Fibroblast of lung (primary cell): ENCODE measurements at places on chromosomes 6 and 20.

DNA sequence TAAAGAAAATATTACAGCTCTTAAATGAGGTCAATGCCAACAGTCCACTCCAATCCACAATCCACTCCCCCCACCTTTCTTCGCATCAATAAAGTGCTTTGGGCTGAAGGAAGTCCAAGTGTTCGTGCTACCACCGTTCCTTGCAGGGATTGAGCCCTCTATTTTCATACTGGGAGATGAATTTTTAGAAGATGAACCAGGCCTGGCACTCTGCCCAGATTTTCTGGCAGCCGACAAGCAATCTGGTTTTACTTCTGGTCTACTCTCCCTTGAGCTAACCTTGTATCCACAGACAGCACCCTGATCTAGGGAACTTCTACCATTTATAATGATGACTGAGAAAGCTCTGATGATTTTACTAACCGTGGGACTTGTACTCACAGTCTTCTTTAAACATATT, 72.3 kb downstream of the BTBD9 start:
- no peaks in the 10 kb centered on the region for H3K36me3 ChIP-seq
- no peak overlapping the region for H3K27ac ChIP-seq
- no peaks in the 10 kb centered on the region for H3K27me3 ChIP-seq
- no peak overlapping the region for H3K4me3 ChIP-seq

DNA sequence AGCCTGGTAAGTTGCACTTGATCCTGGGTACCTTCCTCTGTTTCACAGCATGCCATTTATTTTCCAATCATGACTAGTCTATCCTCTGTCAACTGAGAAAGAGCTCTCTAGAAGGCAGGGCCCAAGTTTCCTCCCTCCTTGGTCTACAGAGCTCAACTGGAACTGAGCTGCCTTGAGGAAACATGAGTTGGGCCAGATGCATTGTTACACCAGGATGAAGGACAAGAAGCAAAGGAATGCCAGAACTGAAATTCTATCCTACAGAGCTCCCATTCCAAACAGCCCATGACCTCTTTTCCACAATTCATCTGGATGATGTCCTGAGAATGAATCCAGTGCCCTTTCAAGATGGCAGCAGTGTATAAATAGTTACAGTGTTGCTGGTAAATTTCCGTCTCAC, 66.7 kb upstream of the E2F3 start:
- H3K4me1 ChIP-seq: no peaks in the 10 kb centered on the region
- H3K36me3 ChIP-seq: no peaks in the 10 kb centered on the region
- no peak overlapping the region for H3K27ac ChIP-seq
- no peak for DNase-seq
- H3K4me3 ChIP-seq: no peak overlapping the region
- peaks cover 3% of the 10 kb centered on the region for H3K27me3 ChIP-seq

DNA sequence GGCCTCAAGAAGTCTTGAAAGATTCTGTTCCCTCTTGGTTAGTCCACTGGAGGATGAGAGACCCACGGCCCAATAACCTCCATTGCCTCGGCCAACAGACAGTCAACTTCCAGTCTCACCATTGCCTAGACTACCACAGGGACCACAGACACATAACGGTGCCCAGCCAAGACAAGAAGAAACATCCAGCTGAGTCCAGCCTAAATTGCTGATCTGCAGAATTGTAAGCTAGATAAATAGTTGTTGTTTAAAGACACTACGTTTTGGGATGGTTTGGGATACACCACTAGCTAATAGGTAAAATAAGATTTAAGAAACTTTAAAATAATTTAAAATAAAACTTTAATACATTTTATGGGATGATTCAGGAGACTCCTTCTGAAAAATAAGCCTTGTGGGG, 324.7 kb upstream of the JAG1 start:
- no peaks in the 10 kb centered on the region for H3K27me3 ChIP-seq
- DNase-seq: no peak
- no peak overlapping the region for H3K4me3 ChIP-seq
- H3K4me1 ChIP-seq: no peaks in the 10 kb centered on the region
- no peaks in the 10 kb centered on the region for H3K36me3 ChIP-seq

- no peaks in the 10 kb centered on the region for H3K4me1 ChIP-seq
- H3K27me3 ChIP-seq: no peaks in the 10 kb centered on the region
- DNase-seq: no peak
- H3K4me3 ChIP-seq: no peak overlapping the region
- no peaks in the 10 kb centered on the region for H3K36me3 ChIP-seq
Observed at GRCh38 chr6:168125429-168126001, 46.5 kb upstream of the FRMD1 start.

DNA sequence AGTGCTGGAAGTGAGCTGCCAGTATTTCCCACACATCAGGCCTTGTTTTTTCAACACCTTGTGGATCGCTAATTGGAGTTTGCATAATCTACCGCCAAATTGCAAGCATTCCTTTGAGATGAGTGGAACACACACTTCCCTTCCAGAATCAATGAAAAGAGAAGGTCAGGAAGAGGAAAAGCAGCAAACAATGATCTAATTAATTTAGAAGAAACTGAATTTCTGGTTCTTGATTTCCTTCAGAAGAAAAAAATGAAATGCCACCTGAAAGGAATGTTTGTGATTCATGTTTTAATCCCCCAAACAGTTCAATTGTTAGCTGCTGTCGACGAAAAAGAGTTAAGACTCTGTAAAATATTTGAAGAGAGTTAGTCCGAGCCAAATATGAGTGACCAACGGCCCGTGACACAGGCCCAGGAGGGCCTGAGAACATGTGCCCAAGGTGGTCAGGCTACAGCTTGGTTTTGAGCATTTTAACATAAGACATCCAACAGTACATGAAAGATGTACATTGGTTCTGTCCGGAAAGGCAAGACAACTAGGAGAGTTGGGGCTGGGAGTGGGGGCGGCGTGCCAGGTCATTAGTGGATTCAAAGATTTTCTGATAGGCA, 182.3 kb downstream of the MTFR2 start:
- peak; percentile 39 for DNase-seq
- peaks cover 8% of the 10 kb centered on the region for H3K4me1 ChIP-seq
- H3K4me3 ChIP-seq: no peak overlapping the region
- H3K36me3 ChIP-seq: no peaks in the 10 kb centered on the region
- H3K27me3 ChIP-seq: no peaks in the 10 kb centered on the region

- no peak overlapping the region for H3K27ac ChIP-seq
- no peaks in the 10 kb centered on the region for H3K27me3 ChIP-seq
Observed at GRCh38 chr6:83198486-83199172, 5.5 kb downstream of the RWDD2A start.

DNA sequence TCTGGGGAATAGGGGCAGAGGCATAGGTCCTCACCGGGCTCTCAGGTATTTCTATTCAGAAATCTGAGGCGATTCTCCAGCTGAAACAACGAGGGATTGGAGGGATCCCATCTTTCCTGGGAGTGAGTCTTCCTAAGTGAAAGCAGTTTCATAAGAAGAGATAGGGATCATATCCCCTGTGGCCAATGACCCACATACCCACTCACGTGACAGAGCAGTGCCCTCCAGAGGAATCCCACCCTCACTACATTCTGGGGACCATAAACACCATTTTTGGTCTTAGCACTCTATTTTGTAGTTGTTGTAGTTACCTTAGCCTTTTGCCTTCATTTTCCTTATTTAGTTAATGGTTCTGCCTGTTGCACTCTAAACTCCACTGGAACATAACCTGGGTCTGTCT, 121.1 kb downstream of the GPR63 start:
- DNase-seq: no peak
- H3K36me3 ChIP-seq: no peaks in the 10 kb centered on the region
- no peaks in the 10 kb centered on the region for H3K4me1 ChIP-seq

GRCh38 chr6:25058441-25058840, 122.7 kb upstream of the RIPOR2 start:
- H3K27me3 ChIP-seq: no peaks in the 10 kb centered on the region
- peaks cover 3% of the 10 kb centered on the region for H3K4me1 ChIP-seq
- no peak overlapping the region for H3K27ac ChIP-seq
- H3K4me3 ChIP-seq: no peak overlapping the region
- no peak for DNase-seq

DNA sequence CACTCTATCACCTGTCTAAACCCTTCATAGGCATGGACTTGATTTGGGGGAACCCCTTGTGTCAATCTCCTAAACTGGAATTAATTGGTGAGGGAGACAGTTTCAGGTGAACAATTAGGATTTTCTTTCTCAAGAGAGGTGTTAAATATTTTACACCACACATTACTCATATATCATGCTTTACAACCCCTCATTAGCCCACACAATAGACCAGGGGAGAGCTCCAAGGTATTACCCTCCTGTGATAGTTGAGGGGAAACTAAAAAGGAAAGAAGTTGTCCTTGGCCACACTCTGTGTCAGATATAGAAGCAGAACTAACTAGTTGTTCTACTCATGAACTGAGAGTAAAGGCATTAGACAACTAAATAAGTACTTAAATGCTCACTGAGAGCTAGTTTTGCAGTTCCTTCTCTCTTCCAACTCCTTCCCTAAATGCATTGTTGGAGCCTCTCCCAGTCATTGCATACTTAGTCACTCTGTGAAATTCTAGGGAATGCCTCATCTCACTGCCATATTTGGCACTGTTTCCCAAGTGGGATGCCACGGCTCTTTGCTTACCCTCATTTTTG, 183.7 kb upstream of the CEP162 start:
- no peak overlapping the region for H3K27ac ChIP-seq
- no peaks in the 10 kb centered on the region for H3K4me1 ChIP-seq
- DNase-seq: peak; percentile 83
- no peak overlapping the region for H3K4me3 ChIP-seq

DNA sequence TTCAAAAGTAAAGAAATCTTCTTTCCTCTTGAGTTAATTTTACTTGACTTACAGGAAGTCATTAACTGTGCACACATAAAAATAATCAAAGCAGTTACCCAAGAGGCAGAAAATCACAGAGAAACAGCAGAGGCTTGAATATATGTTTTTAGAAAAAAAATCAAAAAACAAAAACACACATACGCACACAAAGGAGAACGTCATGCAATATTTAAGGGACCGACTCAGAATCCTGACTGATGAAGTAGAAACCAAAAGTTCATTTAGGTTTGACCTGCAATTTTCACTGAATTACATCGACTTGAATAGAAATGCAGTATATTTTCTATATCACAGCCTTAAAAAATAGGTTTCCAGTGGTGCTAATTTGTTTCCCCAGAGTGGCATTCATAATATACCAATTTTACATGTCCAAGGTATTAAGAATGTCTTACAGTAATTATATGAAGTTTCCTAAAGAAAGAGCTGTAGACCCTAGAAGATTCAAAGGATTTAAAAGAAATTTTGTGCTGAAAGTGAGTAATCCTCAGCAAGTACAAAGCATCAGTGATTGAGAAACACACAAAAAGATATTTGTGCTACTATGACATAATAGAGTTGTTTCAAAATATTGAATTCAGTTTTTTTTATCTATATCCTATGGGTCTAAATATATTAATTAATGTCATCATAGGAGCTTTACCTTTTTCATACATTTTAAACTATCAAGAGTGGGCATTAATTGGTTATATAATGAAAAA, 358.5 kb upstream of the RUNX2 start:
- H3K27ac ChIP-seq: no peak overlapping the region
- DNase-seq: peak; percentile 62
- H3K27me3 ChIP-seq: no peaks in the 10 kb centered on the region
- H3K4me1 ChIP-seq: peaks cover 2% of the 10 kb centered on the region
- H3K36me3 ChIP-seq: no peaks in the 10 kb centered on the region

DNA sequence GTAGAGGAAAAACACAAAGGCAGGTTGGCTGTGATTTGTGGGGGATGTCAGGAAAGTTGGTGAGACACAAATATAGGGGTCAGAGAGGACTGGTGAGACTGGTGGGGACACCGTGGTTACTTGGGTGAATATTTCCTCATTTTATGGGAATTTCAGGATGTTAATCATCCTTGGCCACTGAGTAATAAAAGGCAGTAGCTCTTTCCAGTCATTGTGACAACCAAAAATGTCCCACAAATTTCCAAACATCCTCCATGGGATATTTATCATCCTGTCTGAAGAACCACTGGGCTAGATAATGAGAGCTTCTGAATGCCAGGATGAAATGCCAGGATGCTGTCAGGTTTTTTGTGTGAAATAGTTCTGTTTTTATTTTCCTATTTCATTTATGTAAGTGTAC, 374.1 kb downstream of the CD109 start:
- peak; percentile 58 for DNase-seq
- peaks cover 5% of the 10 kb centered on the region for H3K4me1 ChIP-seq
- no peaks in the 10 kb centered on the region for H3K36me3 ChIP-seq
- no peak overlapping the region for H3K4me3 ChIP-seq
- no peaks in the 10 kb centered on the region for H3K27me3 ChIP-seq

GRCh38 chr6:93584300-93584699, 164.9 kb upstream of the EPHA7 start:
- no peaks in the 10 kb centered on the region for H3K36me3 ChIP-seq
- H3K4me3 ChIP-seq: no peak overlapping the region
- H3K27ac ChIP-seq: no peak overlapping the region

GRCh38 chr6:99219788-99220187, 129.7 kb downstream of the FAXC start:
- no peaks in the 10 kb centered on the region for H3K4me1 ChIP-seq
- no peaks in the 10 kb centered on the region for H3K27me3 ChIP-seq
- H3K4me3 ChIP-seq: no peak overlapping the region
- no peak for DNase-seq
- no peaks in the 10 kb centered on the region for H3K36me3 ChIP-seq
- no peak overlapping the region for H3K27ac ChIP-seq

- H3K27ac ChIP-seq: no peak overlapping the region
- H3K27me3 ChIP-seq: no peaks in the 10 kb centered on the region
- no peak for DNase-seq
- no peaks in the 10 kb centered on the region for H3K36me3 ChIP-seq
- H3K4me1 ChIP-seq: no peaks in the 10 kb centered on the region
Observed at GRCh38 chr6:50831186-50831585, 12.5 kb downstream of the TFAP2B start.

- peak overlapping the region; percentile 9 for H3K4me3 ChIP-seq
- no peak for DNase-seq
- H3K36me3 ChIP-seq: no peaks in the 10 kb centered on the region
- no peaks in the 10 kb centered on the region for H3K27me3 ChIP-seq
- H3K4me1 ChIP-seq: peaks cover 11% of the 10 kb centered on the region
- H3K27ac ChIP-seq: no peak overlapping the region
Observed at GRCh38 chr6:110329714-110330436, 28.3 kb downstream of the METTL24 start.

DNA sequence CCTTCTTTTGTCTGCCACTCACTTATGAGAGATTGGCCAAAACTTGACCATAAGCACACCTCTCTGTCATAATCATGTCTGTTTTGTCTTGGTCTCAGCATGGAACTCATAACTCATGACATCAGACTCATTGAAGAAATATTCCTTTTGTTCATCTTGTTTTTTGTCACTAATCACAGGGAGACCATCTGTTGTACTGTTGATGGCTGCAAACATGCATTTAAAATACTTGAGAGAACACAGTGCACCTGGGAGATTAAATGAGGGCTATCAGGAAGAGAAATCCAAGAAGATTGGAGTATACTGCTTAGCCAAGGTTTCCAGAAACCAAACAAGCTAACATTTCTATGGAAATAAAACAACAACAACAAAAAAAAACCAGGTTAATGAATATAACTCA, 689.7 kb downstream of the EPM2A start:
- no peak for DNase-seq
- no peaks in the 10 kb centered on the region for H3K27me3 ChIP-seq
- H3K4me3 ChIP-seq: no peak overlapping the region
- no peak overlapping the region for H3K27ac ChIP-seq
- no peaks in the 10 kb centered on the region for H3K4me1 ChIP-seq
- no peaks in the 10 kb centered on the region for H3K36me3 ChIP-seq

GRCh38 chr20:4894981-4895381, 106.3 kb downstream of the SLC23A2 start:
- H3K4me3 ChIP-seq: no peak overlapping the region
- DNase-seq: no peak
- H3K36me3 ChIP-seq: peaks cover 2% of the 10 kb centered on the region
- H3K4me1 ChIP-seq: peaks cover 12% of the 10 kb centered on the region
- H3K27ac ChIP-seq: no peak overlapping the region

GRCh38 chr6:40377173-40377806, 209.9 kb downstream of the LRFN2 start:
- H3K36me3 ChIP-seq: no peaks in the 10 kb centered on the region
- no peak for DNase-seq
- H3K4me3 ChIP-seq: no peak overlapping the region
